ENCODE measurements at places on chromosomes 7 and 10.

DNA sequence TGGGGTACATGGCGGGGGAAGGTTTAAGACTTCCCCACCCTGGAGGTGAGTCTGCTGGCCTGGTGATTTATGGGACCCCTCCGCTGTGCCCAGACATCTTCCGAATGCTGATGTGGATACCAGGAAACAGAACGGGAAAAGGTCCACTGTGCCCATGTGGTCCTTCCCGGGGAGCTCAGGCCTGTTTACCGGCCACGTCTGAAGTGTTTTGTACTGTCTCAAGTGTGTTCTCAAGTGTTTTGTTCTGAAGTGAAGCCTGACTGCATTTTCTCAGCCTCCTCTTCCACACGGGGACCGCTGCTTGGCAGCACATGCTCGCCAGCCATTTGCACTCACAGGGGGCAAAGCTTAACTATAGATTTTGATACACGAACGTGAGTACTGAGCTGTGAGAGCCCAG is 127.2 kb downstream of the TEX36 start:
- DNase-seq: no peak

- DNase-seq: no peak
Observed at GRCh38 chr7:115748123-115748738, 282.3 kb downstream of the TFEC start.

GRCh38 chr10:63429281-63429680 is 36.5 kb downstream of the JMJD1C start:
- no peak for DNase-seq

DNA sequence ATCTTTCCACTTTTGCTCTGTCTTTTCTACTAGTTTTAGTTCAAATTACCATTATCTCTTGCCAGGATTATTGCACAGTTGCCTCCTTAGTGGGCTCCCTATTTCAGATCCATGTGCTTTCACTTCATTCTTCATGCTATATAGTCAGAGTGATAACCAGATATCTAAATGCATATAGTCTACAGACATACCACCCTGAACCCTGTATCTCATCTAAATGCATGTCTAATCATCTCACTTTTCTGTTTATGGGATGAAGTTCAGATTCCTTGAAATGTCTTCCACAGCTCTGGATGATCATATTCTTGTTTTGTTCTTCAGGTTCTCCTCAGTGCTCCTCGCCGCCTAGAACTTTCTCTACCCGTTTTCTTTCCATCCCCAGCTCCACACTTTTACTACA is 13.8 kb downstream of the RSBN1L start:
- no peak for DNase-seq

GRCh38 chr10:123518765-123519164 is 147.4 kb upstream of the GPR26 start:
- no peak for DNase-seq

DNA sequence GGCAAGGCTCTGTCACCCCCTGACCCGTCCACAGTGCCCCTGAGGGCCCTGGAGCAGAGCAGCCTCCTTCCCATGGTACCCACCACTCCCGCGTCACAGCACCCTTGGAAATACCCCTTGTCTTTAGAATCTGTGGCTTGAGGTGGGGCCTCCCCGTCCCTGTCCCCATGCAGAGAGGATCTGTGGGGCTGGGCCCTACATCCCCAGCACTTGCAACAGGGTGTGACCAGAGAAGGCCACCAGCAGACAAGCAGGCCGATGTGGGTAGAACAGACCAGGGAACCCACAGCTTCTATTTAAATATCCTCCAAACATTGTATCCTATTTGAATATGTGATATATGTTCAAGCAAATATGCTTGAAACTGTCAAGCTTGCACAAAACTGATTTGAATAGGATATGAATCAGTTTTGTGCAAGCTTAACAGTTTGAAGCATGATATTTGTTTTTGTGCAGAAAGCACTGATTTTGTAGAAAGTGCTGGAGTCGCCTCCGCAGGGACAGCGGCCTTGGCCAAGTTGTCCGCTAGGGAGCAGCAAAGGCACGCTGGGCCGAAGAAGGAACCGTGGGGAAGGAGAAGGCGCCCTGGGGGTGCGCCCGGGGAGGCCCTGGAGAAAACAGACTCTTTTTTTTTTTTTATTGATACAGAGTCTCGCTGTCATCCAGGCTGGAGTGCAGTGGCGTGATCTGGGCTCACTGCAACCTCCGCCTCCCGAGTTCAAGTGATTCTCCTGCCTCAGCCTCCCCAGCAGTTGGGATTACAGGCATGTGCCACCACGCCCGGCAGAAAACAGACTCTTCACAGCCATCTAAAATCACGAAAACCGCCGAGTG is 2.2 kb downstream of the CFAP46 start:
- DNase-seq: no peak

- DNase-seq: no peak
Observed at GRCh38 chr7:13778967-13779366, 210.5 kb downstream of the ETV1 start.

- DNase-seq: no peak
Observed at GRCh38 chr7:51161937-51162336, 154.7 kb downstream of the COBL start.

DNA sequence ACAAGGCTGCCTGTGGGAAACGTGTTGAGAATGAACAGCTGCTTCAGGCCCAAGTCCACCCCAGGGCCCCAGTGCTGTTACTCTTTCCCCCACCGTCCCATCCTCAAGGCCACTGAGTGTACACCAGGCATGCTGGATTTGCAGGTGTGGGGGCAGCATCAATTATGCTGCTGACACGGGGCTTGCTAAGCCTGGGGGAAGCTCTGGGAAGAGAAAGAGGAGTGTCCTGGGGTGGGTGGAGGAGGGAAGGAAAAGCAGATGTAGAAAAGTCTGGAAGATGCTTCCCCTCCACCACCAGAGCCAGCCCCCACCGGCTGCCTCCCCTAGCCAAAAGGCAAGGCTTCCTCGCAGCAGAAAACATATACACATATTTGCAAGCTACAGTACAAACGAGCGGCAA is 153.9 kb downstream of the CDH23 start:
- no peak for DNase-seq

DNA sequence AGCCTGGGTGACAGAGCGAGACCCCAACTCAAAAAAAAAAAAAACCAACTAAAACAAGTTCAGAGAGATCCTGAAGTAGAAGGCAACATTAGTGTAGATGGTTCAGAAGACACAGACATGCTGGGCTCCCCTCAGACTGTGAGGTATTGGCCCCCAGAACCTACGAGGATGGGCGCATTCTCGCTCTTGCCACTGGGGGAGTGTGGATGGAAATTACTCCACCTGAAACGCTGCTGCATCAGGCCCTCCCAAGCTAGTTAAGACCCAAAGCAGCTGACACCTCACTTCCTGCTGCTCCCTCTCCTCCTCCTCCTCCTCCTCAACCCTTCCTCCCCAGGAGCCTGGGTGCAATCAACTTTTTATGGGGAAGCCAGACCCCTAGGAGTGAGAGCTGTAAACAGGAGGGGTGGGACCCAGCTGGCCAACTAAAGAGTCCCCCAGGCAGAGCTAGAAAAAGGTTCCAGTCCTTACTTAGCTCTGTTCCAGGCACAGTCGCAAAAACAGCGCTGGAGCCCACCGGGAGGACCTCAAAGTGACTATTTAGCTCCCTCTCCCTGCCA is 7.4 kb downstream of the SH3PXD2A start:
- DNase-seq: no peak

GRCh38 chr10:22334414-22335172 is 10.7 kb upstream of the SPAG6 start:
- DNase-seq: no peak

DNA sequence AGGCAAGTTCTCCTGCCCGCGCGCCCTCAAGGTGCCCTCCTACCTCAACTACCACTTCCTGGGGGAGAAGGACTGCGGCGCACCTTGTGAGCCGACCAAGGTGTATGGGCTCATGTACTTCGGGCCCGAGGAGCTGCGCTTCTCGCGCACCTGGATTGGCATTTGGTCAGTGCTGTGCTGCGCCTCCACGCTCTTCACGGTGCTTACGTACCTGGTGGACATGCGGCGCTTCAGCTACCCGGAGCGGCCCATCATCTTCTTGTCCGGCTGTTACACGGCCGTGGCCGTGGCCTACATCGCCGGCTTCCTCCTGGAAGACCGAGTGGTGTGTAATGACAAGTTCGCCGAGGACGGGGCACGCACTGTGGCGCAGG is 1.4 kb downstream of the FZD1 start:
- no peak for DNase-seq

DNA sequence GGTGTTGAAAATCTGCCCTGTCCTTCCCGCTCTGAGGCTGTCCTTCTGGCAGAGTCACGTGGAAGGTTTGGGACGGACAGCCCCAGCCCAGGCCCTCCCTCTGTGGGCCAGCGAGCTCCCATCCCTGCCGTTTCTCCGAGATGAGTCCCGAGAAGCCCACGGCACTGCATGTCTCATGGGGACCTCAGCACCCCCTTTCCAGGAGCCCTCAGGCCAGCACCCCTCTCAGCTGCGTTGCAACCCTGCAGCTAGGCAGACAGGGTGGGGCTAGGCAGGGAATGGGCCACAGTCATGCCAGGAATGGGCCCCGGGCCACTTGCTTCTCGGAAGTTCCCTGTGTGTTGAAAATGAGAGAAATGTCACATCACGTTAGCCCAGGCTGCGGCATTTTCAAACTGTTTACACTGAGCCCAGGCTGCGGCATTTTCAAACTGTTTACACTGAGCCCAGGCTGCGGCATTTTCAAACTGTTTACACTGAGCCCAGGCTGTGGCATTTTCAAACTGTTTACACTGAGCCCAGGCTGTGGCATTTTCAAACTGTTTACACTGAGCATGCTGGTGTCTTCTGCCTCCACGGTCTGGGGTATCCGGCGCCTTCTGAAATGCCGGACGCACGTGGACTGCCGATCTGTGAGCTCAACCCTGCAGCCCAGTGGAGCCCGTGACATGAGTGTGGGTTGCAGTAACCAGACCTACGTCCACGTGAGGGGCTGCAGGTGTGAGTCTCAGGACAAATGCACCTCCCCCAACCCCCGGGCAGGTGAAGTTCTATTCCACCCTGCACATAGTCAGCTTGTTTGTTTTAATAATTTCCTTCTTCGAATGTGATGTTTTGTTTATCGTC is 42.6 kb downstream of the FAM20C start:
- DNase-seq: no peak

DNA sequence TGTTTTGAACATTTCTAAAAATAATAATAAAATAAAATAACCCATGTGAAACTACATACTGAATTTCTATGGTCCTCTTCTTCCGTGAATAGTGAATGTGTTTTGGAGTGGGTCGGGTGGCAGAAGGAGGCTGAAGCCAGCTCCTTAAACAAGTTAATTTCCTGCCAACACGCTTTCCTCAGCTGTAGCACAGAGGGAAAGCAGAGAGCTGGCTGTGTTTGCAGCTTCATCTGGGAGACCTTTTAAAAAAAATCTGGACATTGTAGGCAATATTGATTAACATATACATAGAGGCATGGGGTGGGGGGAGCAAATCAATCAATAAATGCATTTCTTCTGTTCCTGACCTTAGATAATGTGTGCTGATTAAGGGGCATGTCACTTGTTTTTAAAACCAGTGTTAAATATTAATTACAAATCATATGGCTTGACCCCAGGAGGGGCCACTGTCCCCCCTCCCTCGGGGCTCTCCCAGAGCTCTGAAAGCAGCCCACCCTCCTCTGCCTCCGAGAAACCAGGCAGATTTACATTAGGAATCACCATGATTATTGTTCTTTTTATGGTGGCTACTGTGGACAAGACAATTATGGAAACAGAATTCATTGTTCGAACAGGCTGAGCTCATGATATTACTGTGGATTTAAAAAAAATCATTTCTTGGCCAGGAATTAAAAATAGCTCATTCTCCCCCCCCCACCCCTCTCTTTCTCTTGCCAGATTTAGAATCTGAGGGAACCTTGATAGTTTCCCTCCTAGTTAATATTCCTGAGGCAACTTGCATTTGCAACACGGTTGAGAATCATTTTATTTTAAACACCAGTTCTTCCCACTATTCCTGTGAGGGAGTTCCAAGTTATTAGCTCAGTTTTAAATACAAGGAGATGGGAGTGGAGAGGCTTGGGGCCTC is 100.5 kb upstream of the CARD11 start:
- DNase-seq: no peak

DNA sequence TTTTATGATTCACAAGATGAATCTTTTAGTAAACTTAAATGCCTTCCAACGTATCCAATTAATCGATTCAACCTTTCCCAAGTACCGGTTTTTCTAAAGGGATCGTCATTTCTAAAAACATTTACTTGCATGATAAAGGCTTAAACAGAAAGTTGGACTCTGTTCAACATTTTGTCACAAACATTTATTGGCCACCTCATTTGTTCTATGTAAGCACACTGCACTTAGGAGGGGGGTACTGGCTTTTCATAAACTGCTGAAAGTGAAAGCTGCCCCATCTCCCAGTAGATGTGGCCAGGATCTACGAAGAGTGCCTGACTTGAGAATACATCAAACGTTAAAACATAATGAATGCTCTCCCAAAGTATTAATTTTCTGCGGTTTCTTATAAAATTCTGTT is 37.3 kb upstream of the LAMB4 start:
- DNase-seq: no peak

DNA sequence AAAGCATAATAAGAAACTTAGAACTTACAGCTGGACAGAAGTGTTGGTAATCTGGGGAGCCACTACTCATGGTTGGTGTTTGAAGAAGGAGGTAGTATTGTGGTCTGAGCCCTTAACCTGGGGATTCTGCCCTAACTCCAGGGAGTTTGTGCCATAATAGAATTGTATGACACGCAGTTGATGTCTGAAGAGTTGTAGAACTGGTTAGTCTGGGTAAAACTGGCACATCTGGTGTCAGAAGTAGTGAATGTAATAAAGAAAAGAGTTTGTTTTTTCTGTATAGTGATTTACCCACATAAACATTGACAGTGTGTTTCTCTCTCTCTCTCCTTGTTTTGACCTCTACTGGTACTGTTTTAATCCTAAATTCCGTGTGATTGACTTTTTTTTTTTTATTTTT is 448.1 kb upstream of the SEMA3D start:
- no peak for DNase-seq

GRCh38 chr10:18246967-18247366 is 106.7 kb downstream of the CACNB2 start:
- no peak for DNase-seq

GRCh38 chr10:71216363-71216695 is 4.0 kb downstream of the UNC5B start:
- no peak for DNase-seq

DNA sequence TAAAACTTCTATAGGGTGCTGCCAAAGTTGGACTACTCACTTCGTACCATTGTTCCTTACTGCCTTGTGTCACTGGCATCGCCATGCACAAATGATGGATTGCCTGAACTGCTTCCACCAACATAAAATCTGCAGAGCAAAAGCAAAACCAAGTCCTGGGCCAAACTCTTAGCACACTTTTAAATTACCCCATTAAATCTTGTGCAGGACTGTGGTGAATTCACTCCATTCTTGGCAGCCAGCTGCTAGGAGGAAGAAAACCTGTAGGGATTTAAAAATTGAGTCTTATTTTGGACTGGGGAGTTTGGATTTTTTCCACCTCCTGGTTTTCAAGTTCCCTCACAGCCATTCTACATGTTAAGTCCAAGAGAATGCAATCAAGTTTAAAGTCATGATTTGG is 646.9 kb downstream of the SORCS3 start:
- DNase-seq: no peak

- no peak for DNase-seq
Observed at GRCh38 chr7:64849250-64849923, 53.7 kb upstream of the ZNF273 start.
